ENCODE measurements at places on chromosomes 2 and 18. TPM values are rescaled to one million over a fixed set of nuclear protein-coding genes. Genes with fewer than 3 reads are reported as not detected.

DNA sequence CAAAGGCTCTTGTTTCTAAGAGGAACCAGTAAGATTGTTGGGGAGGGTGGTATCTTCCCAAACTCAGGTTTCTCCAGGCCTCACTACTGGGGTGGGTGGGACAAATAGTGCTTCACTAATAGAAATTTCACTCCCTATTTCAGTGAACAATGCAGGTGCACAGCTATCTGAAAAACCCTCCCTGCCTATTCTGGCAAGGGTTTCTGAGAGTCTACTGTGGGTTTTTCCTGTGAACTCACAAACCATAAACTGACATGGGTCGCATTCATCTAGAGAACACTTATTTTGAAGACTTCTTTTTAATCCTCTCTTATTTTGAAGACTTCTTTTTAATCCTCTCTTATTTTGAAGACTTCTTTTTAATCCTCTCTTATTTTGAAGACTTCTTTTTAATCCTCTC lies 4.4 kb downstream of the IL36A start:
- DNase-seq: no peak

DNA sequence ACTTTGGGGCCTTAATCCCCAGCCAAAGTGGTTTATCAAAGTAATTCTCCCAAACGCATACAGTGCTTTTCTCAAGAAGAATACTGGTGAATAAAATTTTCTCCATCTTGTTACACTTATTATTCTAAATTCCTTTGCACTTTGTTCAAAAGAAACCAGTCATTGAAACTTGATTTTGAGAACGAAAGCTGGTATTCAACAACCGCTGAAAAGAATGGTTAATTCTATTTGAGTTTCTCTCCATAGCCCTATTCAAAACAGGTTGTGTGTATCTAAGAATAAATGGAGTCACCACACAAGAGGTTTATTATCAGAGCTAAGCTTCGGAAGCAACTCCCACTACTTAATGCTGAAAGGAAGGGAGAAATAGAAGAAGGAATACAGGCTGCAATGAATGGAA lies 117.7 kb downstream of the C1D start:
- no peak for DNase-seq

DNA sequence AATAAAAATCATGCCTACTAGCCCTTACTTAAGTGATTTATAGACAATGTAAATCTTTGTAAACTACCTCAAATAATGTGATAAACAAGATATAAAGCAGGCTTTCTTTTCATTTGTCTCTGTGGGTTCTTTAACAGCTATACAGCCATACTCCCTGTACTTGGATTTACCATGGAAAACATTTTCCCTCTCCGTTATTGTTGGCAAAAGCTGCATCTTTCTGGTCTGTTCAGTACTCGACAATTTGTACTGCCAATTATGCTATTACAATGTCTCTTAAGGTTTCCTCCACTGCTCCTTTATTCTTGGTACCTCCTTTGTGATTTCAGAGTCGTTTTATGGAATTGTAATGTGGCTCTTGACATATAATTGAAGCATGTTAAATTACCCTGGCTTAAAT lies 426.3 kb upstream of the PKDCC start:
- no peak for DNase-seq

- DNase-seq: no peak
Measured at GRCh38 chr2:44944952-44945612, 3.6 kb downstream of the SIX3 start.

DNA sequence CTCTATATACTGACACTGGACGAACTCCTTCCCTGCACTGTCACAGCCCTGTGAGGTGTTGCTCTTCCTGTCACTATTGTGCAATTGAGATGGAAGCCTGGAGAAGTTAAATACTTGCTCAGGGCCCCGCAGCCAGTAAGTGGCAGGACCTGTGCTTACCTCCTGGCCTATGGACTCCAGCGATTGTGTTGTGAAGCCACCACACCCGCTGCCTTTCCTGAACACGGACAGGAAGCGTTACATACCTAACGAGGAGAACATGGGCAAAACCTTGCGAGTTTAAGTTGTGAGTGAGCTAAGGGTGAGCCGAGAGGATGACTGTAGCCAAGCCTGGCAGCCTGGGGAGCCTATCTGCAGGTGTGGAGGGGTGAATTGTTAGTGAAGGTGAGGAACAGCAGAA lies 26.1 kb downstream of the RAB31 start:
- DNase-seq: no peak

Gene PAX3
- not detected for total RNA-seq

Gene C2orf78
- total RNA-seq: not detected
